ENCODE measurements at places on chromosomes 16 and 17.

DNA sequence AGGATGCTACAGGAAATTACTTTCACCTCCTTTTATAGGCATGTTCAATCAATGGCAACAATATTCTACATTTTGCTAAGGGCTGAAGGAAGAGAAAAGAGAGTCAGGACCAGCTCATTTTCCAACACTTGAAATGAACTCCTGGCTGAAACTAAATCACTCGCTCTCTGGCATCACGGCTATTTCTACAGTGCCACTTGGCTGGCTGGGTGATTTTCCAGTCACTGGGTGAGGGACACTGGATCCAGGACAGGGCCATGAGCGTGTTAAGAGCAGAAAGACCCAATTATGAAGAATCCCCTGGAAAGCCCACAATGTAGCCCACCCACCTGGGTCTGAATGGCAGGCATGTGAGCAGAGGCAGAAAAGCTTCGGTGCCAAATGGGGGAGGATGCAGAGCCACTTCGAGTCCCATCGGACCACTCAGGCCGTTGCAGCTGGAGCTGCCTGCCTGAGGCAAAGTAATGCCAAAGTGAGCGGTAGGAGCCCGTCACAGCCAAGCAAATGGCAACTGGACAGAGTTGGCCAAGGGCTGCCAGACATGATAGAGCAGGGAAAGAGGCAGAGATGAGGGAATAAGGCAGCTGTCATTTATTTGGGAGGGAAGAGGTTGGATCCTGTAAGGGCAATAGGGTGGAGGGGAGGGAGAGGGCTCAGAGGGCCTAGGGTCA is 246.2 kb downstream of the STX8 start:
- H3K27me3 ChIP-seq, result no peaks in the 10 kb centered on the region
- no peaks in the 10 kb centered on the region for H3K4me1 ChIP-seq
- DNase-seq, result no peak
- no peak overlapping the region for H3K27ac ChIP-seq
- H3K36me3 ChIP-seq, result no peaks in the 10 kb centered on the region

DNA sequence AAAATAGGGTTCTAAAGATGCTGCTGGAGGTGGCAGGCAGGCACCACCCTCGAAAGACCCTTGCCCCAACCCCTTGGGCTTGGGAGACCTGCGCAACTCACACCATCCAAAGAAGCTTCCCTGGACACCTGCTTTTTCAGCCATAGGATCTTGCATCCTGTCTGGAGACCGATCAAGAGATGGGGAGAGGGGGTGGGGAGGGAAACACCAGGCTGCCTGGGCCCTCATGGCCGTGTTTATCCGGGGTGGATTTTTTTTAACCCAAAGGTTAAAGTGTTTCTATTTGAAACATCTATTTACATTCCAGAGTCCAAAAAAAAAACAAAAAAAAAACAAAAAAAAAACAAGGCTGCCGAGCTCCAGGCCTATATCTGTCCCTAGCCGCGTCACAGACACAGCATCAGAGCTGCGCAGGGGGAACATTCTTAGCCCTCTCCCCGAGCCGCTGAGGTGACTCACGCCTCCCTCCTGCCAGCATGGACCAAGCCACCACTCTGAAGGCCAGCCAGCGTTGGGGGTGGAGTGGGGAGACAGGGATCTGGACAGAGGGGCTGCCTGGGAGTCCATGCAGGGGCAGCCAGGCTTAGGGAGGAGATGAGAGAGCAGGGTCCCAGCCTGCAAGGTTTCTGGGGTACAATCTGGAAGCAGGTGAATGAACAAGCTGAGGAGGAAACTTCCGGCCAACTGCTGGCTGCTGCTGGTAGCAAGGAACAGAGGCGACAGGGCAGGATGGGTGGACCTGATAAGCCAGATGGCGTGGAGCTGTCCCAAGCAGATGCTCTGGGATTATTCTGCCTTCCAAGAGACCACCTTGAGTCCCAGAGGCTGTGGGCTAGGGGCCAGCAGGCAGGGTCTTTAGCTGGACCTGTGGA is 14.8 kb downstream of the HDAC5 start:
- peak overlapping the region; percentile 62 for H3K27ac ChIP-seq
- peaks cover 13% of the 10 kb centered on the region for H3K36me3 ChIP-seq
- H3K4me3 ChIP-seq, result no peak overlapping the region
- no peaks in the 10 kb centered on the region for H3K27me3 ChIP-seq
- peaks cover 61% of the 10 kb centered on the region for H3K4me1 ChIP-seq

DNA sequence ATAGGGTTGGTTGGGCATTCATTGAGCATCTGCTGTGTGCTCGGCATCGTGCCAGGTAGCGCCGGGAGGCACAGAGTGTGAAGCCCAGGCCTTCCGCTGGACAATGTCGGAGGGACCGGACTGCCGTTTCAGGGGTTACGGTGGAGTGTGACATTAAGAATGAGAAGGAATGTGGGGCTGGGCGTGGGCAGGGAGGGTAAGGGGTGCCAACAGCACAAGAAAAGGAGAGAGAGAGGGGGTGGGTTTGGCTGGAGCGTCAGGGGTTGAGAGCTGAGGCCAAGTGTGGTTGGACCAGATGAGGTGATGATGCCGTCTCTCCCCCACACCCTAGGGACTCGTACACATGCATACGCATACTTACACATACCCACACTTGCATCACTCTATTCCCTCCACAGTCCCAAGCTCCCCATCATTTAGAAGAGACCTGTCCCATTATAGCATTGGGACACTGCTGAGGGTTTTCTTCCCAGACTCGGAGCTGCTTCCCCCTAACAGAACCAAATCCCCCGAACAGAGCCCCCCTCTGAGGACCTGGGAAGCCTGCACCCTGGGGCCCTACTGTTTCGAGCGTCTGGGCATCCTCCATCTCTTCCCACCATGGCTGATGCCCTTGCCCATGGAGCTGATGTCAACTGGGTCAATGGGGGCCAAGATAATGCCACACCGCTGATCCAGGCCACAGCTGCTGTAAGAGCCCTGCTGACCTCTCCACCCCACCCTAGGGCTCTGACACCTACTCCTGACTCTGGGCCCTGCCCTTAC is 3.3 kb upstream of the KCTD11 start:
- no peaks in the 10 kb centered on the region for H3K36me3 ChIP-seq
- H3K4me1 ChIP-seq, result no peaks in the 10 kb centered on the region
- no peak for DNase-seq
- H3K27ac ChIP-seq, result no peak overlapping the region

GRCh38 chr17:73750975-73751374 is 106.7 kb upstream of the SDK2 start:
- H3K27me3 ChIP-seq, result no peaks in the 10 kb centered on the region
- DNase-seq, result peak; percentile 50
- H3K4me1 ChIP-seq, result no peaks in the 10 kb centered on the region
- no peaks in the 10 kb centered on the region for H3K36me3 ChIP-seq
- no peak overlapping the region for H3K27ac ChIP-seq
- H3K4me3 ChIP-seq, result no peak overlapping the region

GRCh38 chr17:80474961-80475909 is 1.2 kb downstream of the NPTX1 start:
- no peak overlapping the region for H3K27ac ChIP-seq
- H3K36me3 ChIP-seq, result no peaks in the 10 kb centered on the region
- DNase-seq, result no peak
- H3K27me3 ChIP-seq, result peaks cover 74% of the 10 kb centered on the region
- H3K4me1 ChIP-seq, result no peaks in the 10 kb centered on the region
- H3K4me3 ChIP-seq, result no peak overlapping the region

GRCh38 chr16:11076259-11077018 is 132.1 kb downstream of the CLEC16A start:
- H3K4me1 ChIP-seq, result peaks cover 50% of the 10 kb centered on the region
- H3K4me3 ChIP-seq, result no peak overlapping the region
- no peak overlapping the region for H3K27ac ChIP-seq

GRCh38 chr17:77735566-77736198 is 222.8 kb upstream of the TNRC6C start:
- H3K4me3 ChIP-seq, result no peak overlapping the region
- H3K4me1 ChIP-seq, result no peaks in the 10 kb centered on the region
- no peaks in the 10 kb centered on the region for H3K36me3 ChIP-seq
- DNase-seq, result peak; percentile 84

GRCh38 chr16:69471121-69471520 is 46.7 kb downstream of the CYB5B start:
- H3K27me3 ChIP-seq, result no peaks in the 10 kb centered on the region
- no peak overlapping the region for H3K4me3 ChIP-seq
- no peak for DNase-seq
- H3K36me3 ChIP-seq, result no peaks in the 10 kb centered on the region

- H3K27me3 ChIP-seq, result no peaks in the 10 kb centered on the region
- H3K4me1 ChIP-seq, result no peaks in the 10 kb centered on the region
- H3K4me3 ChIP-seq, result no peak overlapping the region
These were observed 953.9 kb upstream of the GOT2 start for GRCh38 chr16:59688006-59688405.

DNA sequence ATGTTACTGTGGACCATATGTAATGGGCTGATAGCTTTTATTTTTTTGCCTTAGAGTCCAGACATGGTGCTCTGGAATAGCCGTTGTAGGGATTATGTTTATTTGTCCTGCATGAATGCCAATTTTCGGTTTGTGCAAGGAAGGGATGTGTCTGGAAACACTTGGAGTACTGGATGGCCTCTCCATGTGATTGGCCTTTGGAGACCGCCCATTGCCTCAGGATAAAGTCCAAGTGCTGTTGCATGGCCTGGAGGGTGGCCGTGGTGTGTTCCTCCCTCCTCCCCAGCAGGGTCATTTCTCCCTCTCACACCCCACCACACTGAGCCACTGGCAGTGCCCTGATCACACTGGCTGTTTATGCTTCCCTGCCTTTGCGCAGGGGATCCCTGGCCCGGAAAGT is 93.9 kb downstream of the MSI2 start:
- H3K27me3 ChIP-seq, result no peaks in the 10 kb centered on the region
- peaks cover 6% of the 10 kb centered on the region for H3K36me3 ChIP-seq
- H3K4me1 ChIP-seq, result peaks cover 14% of the 10 kb centered on the region
- H3K27ac ChIP-seq, result no peak overlapping the region
- peak; percentile 76 for DNase-seq
- H3K4me3 ChIP-seq, result no peak overlapping the region

DNA sequence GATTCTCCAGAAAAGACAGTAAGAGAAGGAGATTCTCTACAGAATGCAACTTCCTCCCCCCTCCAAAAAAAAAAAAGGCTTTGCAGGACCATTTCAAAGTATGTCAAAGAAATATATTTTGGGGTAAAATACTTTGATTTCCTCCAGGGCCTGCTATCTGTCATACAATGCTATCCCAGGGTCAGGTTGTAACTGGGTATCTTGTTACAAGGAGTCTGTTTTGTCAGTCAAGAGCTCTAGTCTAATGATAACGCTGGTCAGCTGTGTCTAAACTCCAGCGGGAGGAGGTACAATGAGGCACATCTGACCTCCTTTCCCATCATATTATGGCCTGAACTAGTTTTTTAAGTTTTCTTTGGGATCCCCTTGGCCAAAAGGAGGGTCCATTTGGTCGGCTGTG is 408.4 kb upstream of the CDH5 start:
- no peaks in the 10 kb centered on the region for H3K4me1 ChIP-seq
- no peak overlapping the region for H3K27ac ChIP-seq
- H3K4me3 ChIP-seq, result no peak overlapping the region
- no peaks in the 10 kb centered on the region for H3K36me3 ChIP-seq
- DNase-seq, result no peak
- no peaks in the 10 kb centered on the region for H3K27me3 ChIP-seq

- H3K27me3 ChIP-seq, result no peaks in the 10 kb centered on the region
- H3K4me3 ChIP-seq, result peak overlapping the region; percentile 72
- H3K36me3 ChIP-seq, result no peaks in the 10 kb centered on the region
- H3K27ac ChIP-seq, result peak overlapping the region; percentile 53
- peaks cover 7% of the 10 kb centered on the region for H3K4me1 ChIP-seq
These were observed 458 bp downstream of the GFOD2 start for GRCh38 chr16:67718668-67719047.

GRCh38 chr16:63188086-63188771 is 1152.0 kb upstream of the CDH8 start:
- H3K27ac ChIP-seq, result no peak overlapping the region
- H3K4me3 ChIP-seq, result no peak overlapping the region
- no peaks in the 10 kb centered on the region for H3K36me3 ChIP-seq
- peak; percentile 1 for DNase-seq
- H3K4me1 ChIP-seq, result no peaks in the 10 kb centered on the region

DNA sequence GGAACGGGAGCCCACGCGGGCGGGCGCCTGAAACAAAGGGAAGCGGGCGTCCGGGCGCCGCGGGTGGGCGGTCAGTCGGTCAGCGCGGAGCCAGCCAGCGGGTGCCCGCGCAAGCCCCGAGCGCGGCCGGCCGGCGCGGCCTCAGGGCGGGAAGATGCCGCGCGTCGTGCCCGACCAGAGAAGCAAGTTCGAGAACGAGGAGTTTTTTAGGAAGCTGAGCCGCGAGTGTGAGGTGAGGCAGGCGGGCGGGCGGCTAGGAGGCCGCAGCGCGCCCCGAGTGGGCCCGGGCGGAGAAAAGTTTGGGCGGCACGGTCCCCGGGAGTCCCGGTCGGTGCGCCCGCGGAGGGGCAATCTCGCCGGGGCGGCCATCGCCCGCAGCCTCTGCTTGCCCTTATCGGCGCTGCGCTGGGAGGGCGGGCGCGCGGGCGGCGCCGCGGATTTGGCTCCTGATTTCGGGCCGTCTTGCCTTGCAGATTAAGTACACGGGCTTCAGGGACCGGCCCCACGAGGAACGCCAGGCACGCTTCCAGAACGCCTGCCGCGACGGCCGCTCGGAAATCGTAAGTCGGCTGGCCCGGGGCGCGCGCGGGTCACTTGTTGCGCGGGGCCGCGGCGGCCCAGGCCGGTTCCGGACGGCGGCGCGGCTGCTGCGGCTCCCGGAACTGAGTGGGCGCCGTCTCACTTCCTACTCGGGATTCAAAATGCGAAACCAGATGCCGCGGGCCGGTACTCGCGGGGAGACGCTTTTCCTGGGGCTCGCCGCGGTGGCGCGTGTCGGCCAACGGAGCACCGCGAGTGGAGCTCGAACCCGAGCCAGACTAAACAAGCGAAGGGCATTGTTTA is 526 bp downstream of the CBFB start:
- peaks cover 10% of the 10 kb centered on the region for H3K4me1 ChIP-seq
- H3K4me3 ChIP-seq, result peak overlapping the region; percentile 94
- H3K36me3 ChIP-seq, result peaks cover 2% of the 10 kb centered on the region
- peak overlapping the region; percentile 98 for H3K27ac ChIP-seq
- no peaks in the 10 kb centered on the region for H3K27me3 ChIP-seq

GRCh38 chr17:67139784-67140665 is 95.7 kb downstream of the CACNG1 start:
- H3K4me1 ChIP-seq, result no peaks in the 10 kb centered on the region
- peaks cover 19% of the 10 kb centered on the region for H3K36me3 ChIP-seq
- H3K4me3 ChIP-seq, result no peak overlapping the region
- DNase-seq, result no peak
- no peak overlapping the region for H3K27ac ChIP-seq

GRCh38 chr16:13936155-13936554 is 16.2 kb downstream of the ERCC4 start:
- no peak overlapping the region for H3K27ac ChIP-seq
- H3K36me3 ChIP-seq, result peaks cover 34% of the 10 kb centered on the region
- H3K4me1 ChIP-seq, result peaks cover 6% of the 10 kb centered on the region
- no peaks in the 10 kb centered on the region for H3K27me3 ChIP-seq

- H3K36me3 ChIP-seq, result no peaks in the 10 kb centered on the region
- H3K27ac ChIP-seq, result no peak overlapping the region
- no peak overlapping the region for H3K4me3 ChIP-seq
- DNase-seq, result no peak
- H3K4me1 ChIP-seq, result peaks cover 11% of the 10 kb centered on the region
These were observed 50.0 kb downstream of the SSH2 start for GRCh38 chr17:29880031-29880430.
